ENCODE measurements at places on chromosomes 16 and 17. TPM values are rescaled to one million over a fixed set of nuclear protein-coding genes. Genes with fewer than 3 reads are reported as not detected.
A peak's percentile ranks its signal among the peaks of the same experiment; 100 is the strongest.

DYNLRB2 gene
- total RNA-seq: not detected

CACNG1 gene
- not detected for total RNA-seq

MRPL10 gene
- total RNA-seq: 51.8 TPM

CES4A gene
- 7.8 TPM for total RNA-seq

CXCL16 gene
- 12.4 TPM for total RNA-seq

EPOP gene
- total RNA-seq: 0.70 TPM

ZC3H7A gene
- total RNA-seq: 29.0 TPM

KRTAP3-2 gene
- total RNA-seq: not detected

RGS9 gene
- 2.3 TPM for total RNA-seq

MYH3 gene
- 0.22 TPM for total RNA-seq

DNA sequence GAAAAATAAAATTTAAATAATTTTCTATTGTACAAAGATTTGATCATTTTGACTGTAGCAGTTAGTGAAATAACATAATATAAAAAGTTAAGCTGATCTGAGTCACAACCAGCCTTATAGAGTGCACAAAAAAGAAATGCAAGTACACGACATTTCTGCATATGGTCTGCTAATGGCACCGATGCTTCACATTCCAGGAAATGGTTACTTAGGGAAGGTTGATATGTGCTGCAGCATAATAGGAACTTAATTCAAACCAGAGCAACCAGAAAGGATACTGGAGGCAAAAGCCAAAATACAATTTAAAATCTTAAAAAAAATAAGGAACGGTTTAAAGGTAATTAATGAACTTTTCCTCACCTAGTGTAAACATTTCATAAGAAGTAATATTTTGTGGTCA, 10.0 kb upstream of the CFDP1 start:
- no peak overlapping the region for H3K27ac ChIP-seq
- no peaks in the 10 kb centered on the region for H3K4me1 ChIP-seq
- no peaks in the 10 kb centered on the region for H3K27me3 ChIP-seq
- no peak for DNase-seq
- H3K4me3 ChIP-seq: no peak overlapping the region
- H3K36me3 ChIP-seq: no peaks in the 10 kb centered on the region

- no peak for DNase-seq
- no peaks in the 10 kb centered on the region for H3K4me1 ChIP-seq
- H3K27me3 ChIP-seq: no peaks in the 10 kb centered on the region
- no peaks in the 10 kb centered on the region for H3K36me3 ChIP-seq
- H3K4me3 ChIP-seq: no peak overlapping the region
Observed at GRCh38 chr17:10420811-10421210, 939 bp downstream of the MYH8 start.

DNA sequence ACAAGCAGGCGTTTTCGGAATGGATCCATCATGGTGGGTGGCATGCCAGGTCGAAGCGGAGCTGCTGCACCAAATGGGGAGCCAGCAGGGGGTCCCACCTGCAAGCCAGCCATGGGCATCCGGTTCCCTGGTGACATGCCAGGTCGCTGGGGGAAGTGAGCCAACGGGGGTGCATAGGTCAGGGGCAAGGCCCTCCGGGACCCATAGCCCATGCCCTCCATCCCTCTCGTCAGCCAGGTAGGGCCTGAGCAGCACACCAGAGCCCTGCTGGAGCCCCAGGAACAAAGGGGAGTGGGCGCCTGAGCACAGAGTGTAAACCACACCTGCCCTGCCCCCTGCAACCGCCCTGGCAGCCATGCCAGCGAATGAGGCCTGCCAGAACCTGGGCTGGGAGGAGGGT, 5.0 kb downstream of the SMARCD2 start:
- H3K27ac ChIP-seq: peak overlapping the region; percentile 90
- H3K4me3 ChIP-seq: no peak overlapping the region
- H3K27me3 ChIP-seq: no peaks in the 10 kb centered on the region

GRCh38 chr16:53726625-53727024, 22.7 kb downstream of the FTO start:
- no peak overlapping the region for H3K4me3 ChIP-seq
- H3K36me3 ChIP-seq: no peaks in the 10 kb centered on the region
- H3K27me3 ChIP-seq: no peaks in the 10 kb centered on the region
- H3K4me1 ChIP-seq: no peaks in the 10 kb centered on the region

- no peaks in the 10 kb centered on the region for H3K4me1 ChIP-seq
- H3K27me3 ChIP-seq: no peaks in the 10 kb centered on the region
- no peaks in the 10 kb centered on the region for H3K36me3 ChIP-seq
- no peak overlapping the region for H3K27ac ChIP-seq
Observed at GRCh38 chr16:12573730-12574383, 229.8 kb downstream of the CPPED1 start.

- no peak overlapping the region for H3K4me3 ChIP-seq
- H3K4me1 ChIP-seq: no peaks in the 10 kb centered on the region
- no peaks in the 10 kb centered on the region for H3K36me3 ChIP-seq
- no peaks in the 10 kb centered on the region for H3K27me3 ChIP-seq
- DNase-seq: no peak
Observed at GRCh38 chr16:51389881-51390280, 238.8 kb upstream of the SALL1 start.

DNA sequence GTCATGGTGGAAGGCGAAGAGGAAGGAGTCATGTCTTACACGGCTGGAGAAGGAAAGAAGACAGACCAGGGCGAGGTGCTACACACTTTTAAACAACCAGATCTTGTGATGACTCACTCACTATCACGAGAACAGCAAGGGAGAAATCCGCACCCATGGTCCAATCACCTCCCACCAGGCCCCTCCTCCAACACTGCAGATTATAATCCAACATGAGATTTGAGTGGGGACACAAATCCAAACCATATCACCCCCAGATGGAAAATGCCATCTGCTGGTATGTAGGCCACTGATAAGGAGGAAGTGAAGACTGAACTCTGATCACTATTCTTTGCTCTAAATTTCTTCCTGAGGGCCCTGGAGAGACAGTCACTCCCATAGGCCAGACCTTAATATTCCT, 7.5 kb upstream of the ITGAX start:
- no peak overlapping the region for H3K4me3 ChIP-seq
- H3K27ac ChIP-seq: no peak overlapping the region
- no peak for DNase-seq
- no peaks in the 10 kb centered on the region for H3K36me3 ChIP-seq
- H3K4me1 ChIP-seq: no peaks in the 10 kb centered on the region

- H3K4me3 ChIP-seq: no peak overlapping the region
- peaks cover 15% of the 10 kb centered on the region for H3K4me1 ChIP-seq
- peaks cover 43% of the 10 kb centered on the region for H3K36me3 ChIP-seq
- no peak overlapping the region for H3K27ac ChIP-seq
Observed at GRCh38 chr16:4888428-4889135, 41.3 kb downstream of the UBN1 start.

- H3K27me3 ChIP-seq: no peaks in the 10 kb centered on the region
- no peaks in the 10 kb centered on the region for H3K4me1 ChIP-seq
- H3K27ac ChIP-seq: no peak overlapping the region
- no peak overlapping the region for H3K4me3 ChIP-seq
Observed at GRCh38 chr16:67021321-67021720, 7.6 kb upstream of the CBFB start.

- no peak for DNase-seq
- no peak overlapping the region for H3K4me3 ChIP-seq
Observed at GRCh38 chr17:69404399-69404798, 10.1 kb upstream of the MAP2K6 start.

DNA sequence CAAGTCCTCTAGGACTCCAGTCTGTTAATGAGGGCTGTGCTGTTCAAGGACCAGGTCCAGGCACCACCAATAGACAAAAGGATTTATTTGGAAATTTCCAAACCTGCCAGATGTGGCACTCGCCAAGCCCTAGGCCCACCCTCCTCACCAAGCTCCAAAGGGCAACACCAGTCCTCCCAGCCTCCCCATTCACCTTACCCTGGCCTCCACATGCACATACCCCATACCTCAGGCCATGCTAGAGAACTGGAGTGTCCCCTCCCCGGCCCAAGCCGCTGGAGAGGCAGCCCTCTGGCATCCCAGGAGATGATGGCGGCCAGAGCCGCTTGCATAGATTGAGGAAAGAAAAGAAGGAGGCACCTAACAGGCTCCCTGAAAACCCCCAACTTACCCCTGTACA, 4.6 kb upstream of the FTSJ3 start:
- peaks cover 79% of the 10 kb centered on the region for H3K36me3 ChIP-seq
- H3K4me3 ChIP-seq: no peak overlapping the region
- no peaks in the 10 kb centered on the region for H3K4me1 ChIP-seq
- H3K27me3 ChIP-seq: no peaks in the 10 kb centered on the region

DNA sequence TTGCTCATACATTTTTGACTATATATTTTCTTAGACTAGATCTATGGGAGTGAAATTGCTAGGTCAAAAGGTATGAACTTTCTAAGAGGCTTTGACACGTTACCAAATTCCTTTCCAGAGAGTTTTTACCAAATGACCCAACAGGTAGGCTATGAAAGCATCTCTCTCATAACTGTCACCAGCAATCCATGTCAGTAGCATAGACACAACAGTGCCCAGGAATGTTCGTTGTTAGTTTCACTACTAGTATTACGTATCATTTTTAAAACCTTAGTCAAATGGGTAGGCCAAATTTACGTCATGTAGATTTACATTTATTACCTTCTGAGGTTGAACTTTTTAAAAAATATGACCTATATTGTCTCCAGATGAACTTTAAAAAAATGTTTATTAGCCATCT, 66.8 kb downstream of the MARCHF10 start:
- H3K27ac ChIP-seq: no peak overlapping the region
- H3K36me3 ChIP-seq: no peaks in the 10 kb centered on the region
- DNase-seq: no peak
- H3K27me3 ChIP-seq: no peaks in the 10 kb centered on the region
- H3K4me3 ChIP-seq: no peak overlapping the region

DNA sequence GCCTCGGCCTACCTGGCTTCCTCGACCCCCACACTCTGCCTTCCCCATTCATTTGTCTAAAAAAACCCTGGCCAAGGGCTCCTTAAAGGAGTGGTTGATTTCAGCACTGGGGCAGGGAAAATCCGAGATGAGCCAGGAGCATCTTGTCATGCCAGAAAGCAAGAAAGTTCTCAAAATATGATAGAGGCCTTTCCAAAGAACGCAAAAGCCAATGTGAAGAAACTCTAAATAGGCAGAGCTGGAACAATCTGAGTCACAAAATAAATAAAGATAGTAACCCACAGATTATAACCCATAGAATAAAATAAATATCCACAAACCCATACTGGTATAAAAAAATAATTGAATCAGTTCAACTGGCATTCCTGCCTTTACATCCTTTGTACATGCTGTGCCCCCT, 192.3 kb upstream of the SALL1 start:
- no peak overlapping the region for H3K27ac ChIP-seq
- H3K4me3 ChIP-seq: no peak overlapping the region
- DNase-seq: no peak
- no peaks in the 10 kb centered on the region for H3K27me3 ChIP-seq
- H3K4me1 ChIP-seq: no peaks in the 10 kb centered on the region
- H3K36me3 ChIP-seq: no peaks in the 10 kb centered on the region

DNA sequence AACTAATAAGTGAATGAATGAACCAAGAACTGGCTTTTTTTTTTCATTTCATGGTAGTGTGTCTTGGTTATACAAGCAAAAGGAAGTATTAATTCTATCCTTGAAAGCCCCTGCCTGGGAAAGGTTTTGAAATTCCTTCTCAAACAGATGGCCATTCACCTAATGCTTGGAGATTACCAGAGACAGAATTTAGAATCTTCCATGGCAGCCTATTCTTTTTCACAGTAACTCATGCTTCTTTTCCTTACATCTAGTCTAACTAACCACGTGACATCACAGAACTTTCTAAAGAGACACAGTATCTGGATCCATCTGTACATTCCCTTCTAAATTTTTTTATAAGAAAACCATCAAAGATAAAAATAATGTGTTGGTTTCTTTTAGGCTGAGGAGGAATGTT, 151.6 kb downstream of the FTO start:
- H3K27ac ChIP-seq: no peak overlapping the region
- no peak overlapping the region for H3K4me3 ChIP-seq
- no peaks in the 10 kb centered on the region for H3K4me1 ChIP-seq
- no peak for DNase-seq
- H3K27me3 ChIP-seq: no peaks in the 10 kb centered on the region
- H3K36me3 ChIP-seq: no peaks in the 10 kb centered on the region

- H3K27me3 ChIP-seq: no peaks in the 10 kb centered on the region
- no peak overlapping the region for H3K27ac ChIP-seq
- H3K4me1 ChIP-seq: no peaks in the 10 kb centered on the region
- no peak overlapping the region for H3K4me3 ChIP-seq
Observed at GRCh38 chr17:49031965-49032928, 35.1 kb downstream of the IGF2BP1 start.

DNA sequence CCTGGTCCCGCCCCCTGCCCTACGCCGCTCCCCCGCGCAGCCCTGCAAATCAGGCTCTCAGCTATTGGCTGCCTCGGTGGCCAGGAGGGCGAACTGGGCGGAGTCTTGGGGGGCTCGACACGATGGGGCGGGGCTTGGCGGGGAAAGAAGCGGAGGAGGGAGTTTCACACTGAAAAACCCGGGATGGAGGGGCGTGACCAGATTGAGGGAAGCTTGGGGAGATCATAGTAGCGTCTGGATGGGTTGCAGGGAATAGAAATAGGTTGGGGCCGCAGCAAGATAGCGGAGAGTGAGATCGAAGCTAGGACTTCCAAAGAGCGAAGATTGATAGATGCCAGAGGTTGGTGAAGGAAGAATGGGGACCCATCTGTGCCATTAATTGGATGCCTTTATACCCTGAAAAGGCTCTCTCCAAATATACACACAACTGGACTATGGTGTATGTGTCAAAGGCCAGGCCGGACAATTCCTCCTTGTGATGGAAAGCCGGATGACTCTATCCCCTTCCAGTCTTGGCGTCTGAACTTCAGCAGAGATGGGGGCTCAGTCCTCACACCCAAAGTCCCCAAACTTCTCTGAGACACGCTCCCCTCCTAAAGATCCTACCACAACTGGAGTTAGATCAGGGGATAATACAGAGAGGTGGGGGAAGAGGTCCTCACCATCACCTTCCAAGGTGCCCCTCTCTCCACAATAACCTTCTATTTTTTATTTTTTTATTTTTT, 376 bp upstream of the STAC2 start:
- H3K27ac ChIP-seq: no peak overlapping the region
- DNase-seq: no peak
- H3K4me1 ChIP-seq: peaks cover 21% of the 10 kb centered on the region
- H3K4me3 ChIP-seq: peak overlapping the region; percentile 56
- no peaks in the 10 kb centered on the region for H3K36me3 ChIP-seq

DNA sequence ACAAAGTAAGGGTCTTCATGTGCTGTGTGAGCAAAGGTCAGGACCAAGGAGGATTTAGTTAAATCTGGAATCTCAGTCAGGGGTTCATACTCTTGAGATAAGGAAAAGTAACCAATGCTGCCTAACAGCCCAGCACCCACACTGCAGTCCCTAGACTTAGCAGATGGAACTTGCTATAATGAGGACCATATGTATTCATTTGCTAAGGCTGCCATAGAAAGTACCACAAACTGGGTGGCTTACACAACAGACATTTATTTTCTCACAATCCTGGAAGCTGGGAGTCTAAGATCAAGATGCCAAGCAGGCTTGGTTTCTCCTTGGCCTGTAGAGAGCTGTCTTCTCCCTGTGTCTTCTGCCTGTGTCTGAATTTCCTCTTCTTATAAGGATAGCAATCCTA, 20.8 kb downstream of the ZP2 start:
- no peaks in the 10 kb centered on the region for H3K27me3 ChIP-seq
- H3K4me3 ChIP-seq: no peak overlapping the region
- no peak for DNase-seq

All from right atrium auricular region (tissue), 2 donors.